Hair follicular keratinocyte (primary cell): ENCODE measurements at places on chromosomes 3 and 15. TPM values are rescaled to one million over a fixed set of nuclear protein-coding genes. Genes with fewer than 3 reads are reported as not detected.

CD96 gene
- total RNA-seq, result 0.08 TPM in 1 of 2 replicates, not detected in the other

IL5RA gene
- total RNA-seq, result not detected in 2 replicates

TICRR gene
- 3.9 and 8.9 TPM in 2 replicates for total RNA-seq

HEMK1 gene
- 19.5 and 21.2 TPM in 2 replicates for total RNA-seq

C3orf22 gene
- not detected in 2 replicates for total RNA-seq

TM6SF1 gene
- 0.15 and 1.2 TPM in 2 replicates for total RNA-seq

GOLGA8M gene
- not detected in 2 replicates for total RNA-seq

ZBED2 gene
- 100 and 124 TPM in 2 replicates for total RNA-seq

DLG1 gene
- total RNA-seq, result 52.5 and 74.0 TPM in 2 replicates

KLF15 gene
- not detected in 2 replicates for total RNA-seq

PLSCR5 gene
- not detected in 2 replicates for total RNA-seq

CIDEC gene
- not detected in 2 replicates for total RNA-seq

SRGAP3 gene
- total RNA-seq, result 8.2 and 14.1 TPM in 2 replicates

RNF111 gene
- total RNA-seq, result 7.9 and 8.5 TPM in 2 replicates
